ENCODE measurements at places on chromosomes 16 and 17. TPM values are rescaled to one million over a fixed set of nuclear protein-coding genes. Genes with fewer than 3 reads are reported as not detected.

GRCh38 chr16:56609463-56609921, 1.1 kb downstream of the MT2A start:
- H3K27ac ChIP-seq = peak overlapping the region; percentile 94
- peaks cover 34% of the 10 kb centered on the region for H3K4me1 ChIP-seq
- DNase-seq = peak; percentile 85
- peak overlapping the region; percentile 97 for H3K4me3 ChIP-seq
- no peaks in the 10 kb centered on the region for H3K27me3 ChIP-seq

- no peak for DNase-seq
- H3K27ac ChIP-seq = no peak overlapping the region
- H3K4me1 ChIP-seq = no peaks in the 10 kb centered on the region
- no peaks in the 10 kb centered on the region for H3K36me3 ChIP-seq
- no peaks in the 10 kb centered on the region for H3K27me3 ChIP-seq
- H3K4me3 ChIP-seq = no peak overlapping the region
Observed at GRCh38 chr17:15175356-15175755, 89.8 kb downstream of the PMP22 start.

JPH3 gene
- not detected for polyA plus RNA-seq

CTF1 gene
- polyA plus RNA-seq = not detected

HSD17B2 gene
- not detected for polyA plus RNA-seq

DNA sequence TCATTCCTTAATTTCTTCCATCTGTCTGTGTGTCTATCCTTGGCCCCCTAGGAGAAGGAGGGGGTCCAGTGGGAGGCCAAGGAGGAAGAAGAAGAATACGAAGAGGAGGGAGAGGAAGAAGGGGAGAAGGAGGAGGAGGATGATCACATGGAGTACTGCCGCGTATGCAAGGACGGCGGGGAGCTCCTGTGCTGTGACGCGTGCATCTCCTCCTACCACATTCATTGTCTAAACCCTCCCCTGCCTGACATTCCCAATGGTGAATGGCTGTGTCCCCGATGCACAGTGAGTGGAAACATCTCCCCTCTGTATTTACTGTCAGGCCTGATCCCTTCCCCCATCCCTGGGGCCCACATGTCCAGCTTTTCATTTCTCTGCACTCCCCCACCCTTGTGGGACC, 6.3 kb downstream of the CHD3 start:
- peak overlapping the region; percentile 2 for H3K27ac ChIP-seq
- H3K4me3 ChIP-seq = no peak overlapping the region
- H3K36me3 ChIP-seq = peaks cover 93% of the 10 kb centered on the region

CACNG3 gene
- polyA plus RNA-seq = not detected

TMEM235 gene
- polyA plus RNA-seq = not detected

DNA sequence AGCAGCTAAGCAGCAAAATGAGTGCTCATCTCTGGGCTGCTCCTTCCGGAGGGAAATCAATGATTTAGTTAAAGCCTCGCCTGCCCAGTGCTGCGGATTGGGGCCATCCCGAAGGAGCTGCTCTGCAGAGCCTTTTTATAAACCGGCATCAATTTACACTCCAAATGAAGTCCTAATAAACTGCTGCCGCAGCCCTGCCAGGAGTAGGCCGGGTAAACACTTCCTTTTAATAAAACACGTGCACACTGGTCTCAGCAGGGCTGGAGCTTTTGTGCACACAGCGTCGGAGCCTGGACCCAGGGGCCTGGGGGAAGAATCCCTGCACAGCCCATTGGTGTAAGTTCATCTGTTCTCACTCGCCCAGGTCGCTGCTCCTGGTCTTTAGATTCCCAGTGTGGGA, 79.6 kb upstream of the HS3ST2 start:
- H3K4me1 ChIP-seq = no peaks in the 10 kb centered on the region
- H3K4me3 ChIP-seq = no peak overlapping the region
- no peaks in the 10 kb centered on the region for H3K27me3 ChIP-seq
- no peak overlapping the region for H3K27ac ChIP-seq
- no peak for DNase-seq

DNA sequence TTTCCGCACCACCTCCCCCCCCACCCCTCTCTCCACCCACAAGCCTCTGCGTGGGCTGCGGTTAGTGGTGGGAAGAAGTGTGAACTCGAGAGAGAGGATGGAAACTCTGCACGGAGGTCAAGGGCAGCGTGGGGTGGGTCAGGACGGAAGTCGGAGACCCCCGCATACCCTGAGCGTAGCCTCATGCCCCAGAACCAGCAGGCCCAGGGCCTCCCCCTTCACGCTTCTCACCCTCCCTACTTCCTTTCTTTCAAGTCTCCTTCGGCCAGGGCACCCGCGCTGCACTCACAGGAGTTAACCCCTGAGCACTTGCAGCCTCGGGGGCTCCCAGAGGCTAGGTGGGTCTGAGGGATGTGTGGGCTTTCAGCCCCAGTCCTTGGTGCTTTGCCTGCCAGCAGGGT, 9.2 kb downstream of the TBKBP1 start:
- H3K4me3 ChIP-seq = peak overlapping the region; percentile 32
- H3K36me3 ChIP-seq = no peaks in the 10 kb centered on the region
- no peaks in the 10 kb centered on the region for H3K27me3 ChIP-seq
- no peak for DNase-seq
- no peak overlapping the region for H3K27ac ChIP-seq

DNA sequence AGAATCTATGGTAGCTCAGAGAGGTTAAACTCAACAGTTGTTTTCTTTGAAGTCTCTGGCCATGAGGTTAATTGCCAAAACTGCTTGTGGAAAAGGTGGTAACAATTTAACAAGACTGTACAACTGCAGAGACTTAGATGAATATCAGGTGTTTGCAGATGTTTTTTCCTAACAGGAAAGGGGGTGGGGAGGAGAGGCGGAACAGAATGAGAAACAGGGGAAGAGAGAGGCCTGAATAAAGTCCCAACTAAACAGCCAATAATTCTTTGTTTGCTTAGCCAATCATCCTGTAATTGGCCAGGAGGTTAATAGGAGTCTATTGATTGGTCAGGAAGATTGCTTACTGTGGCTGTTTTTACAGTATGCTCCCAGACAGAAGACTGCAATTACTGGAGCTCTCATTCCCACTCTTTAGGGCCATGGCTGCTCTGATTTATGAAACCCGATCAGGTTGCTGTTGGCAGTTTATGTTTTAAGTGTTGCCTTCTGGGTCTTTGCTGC, 249.7 kb upstream of the TBX2 start:
- H3K27me3 ChIP-seq = no peaks in the 10 kb centered on the region
- no peak overlapping the region for H3K27ac ChIP-seq
- H3K36me3 ChIP-seq = no peaks in the 10 kb centered on the region
- H3K4me1 ChIP-seq = peaks cover 8% of the 10 kb centered on the region

TPSG1 gene
- polyA plus RNA-seq = not detected

NME3 gene
- polyA plus RNA-seq = 71.9 TPM

- H3K4me1 ChIP-seq = peaks cover 6% of the 10 kb centered on the region
- no peak overlapping the region for H3K4me3 ChIP-seq
- no peaks in the 10 kb centered on the region for H3K36me3 ChIP-seq
- H3K27ac ChIP-seq = no peak overlapping the region
- no peaks in the 10 kb centered on the region for H3K27me3 ChIP-seq
- DNase-seq = no peak
Observed at GRCh38 chr16:71479420-71479819, 9.7 kb downstream of the ZNF19 start.

- H3K4me1 ChIP-seq = peaks cover 5% of the 10 kb centered on the region
- no peak for DNase-seq
- H3K4me3 ChIP-seq = peak overlapping the region; percentile 53
- no peaks in the 10 kb centered on the region for H3K36me3 ChIP-seq
- H3K27ac ChIP-seq = peak overlapping the region; percentile 45
Observed at GRCh38 chr16:66695935-66696668, 441 bp downstream of the CMTM4 start.

KRT9 gene
- not detected for polyA plus RNA-seq

DNA sequence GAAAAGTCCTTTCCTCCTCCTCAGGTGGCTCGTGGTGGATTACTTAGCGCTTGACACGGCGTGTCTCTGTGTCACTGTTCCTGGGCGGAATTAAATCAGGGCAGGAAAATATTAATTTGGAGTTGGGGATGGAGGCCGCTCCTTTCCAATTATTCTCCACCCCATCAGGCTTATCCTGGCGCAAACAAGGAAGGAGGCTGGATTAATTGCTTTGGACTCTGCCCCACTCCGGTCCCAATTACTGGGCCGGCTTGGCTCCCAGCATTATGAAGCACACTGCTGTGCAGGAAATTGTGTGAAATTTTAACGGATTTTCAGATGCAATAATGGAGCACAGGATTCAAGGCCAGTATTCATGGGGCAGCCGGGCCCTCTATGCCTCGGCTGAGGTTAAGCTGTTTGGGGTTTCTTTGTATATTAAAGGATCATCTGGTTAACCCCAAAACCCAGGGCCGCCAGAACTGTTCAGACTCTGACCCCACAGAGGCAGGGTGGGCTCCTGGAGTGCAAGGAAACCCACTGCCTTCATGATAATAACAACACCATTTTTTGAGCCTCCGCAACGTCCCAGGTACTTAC, 87.8 kb downstream of the MRM1 start:
- no peak overlapping the region for H3K27ac ChIP-seq
- H3K4me3 ChIP-seq = no peak overlapping the region
- no peak for DNase-seq
- H3K4me1 ChIP-seq = no peaks in the 10 kb centered on the region
- H3K27me3 ChIP-seq = no peaks in the 10 kb centered on the region
- H3K36me3 ChIP-seq = no peaks in the 10 kb centered on the region

- no peaks in the 10 kb centered on the region for H3K4me1 ChIP-seq
- H3K27ac ChIP-seq = no peak overlapping the region
Observed at GRCh38 chr16:51713502-51713901, 562.4 kb upstream of the SALL1 start.

KRT35 gene
- polyA plus RNA-seq = not detected

GRCh38 chr17:74287031-74287602, 13.1 kb downstream of the DNAI2 start:
- no peaks in the 10 kb centered on the region for H3K27me3 ChIP-seq
- no peak overlapping the region for H3K27ac ChIP-seq
- no peak for DNase-seq
- no peak overlapping the region for H3K4me3 ChIP-seq
- H3K36me3 ChIP-seq = no peaks in the 10 kb centered on the region

- no peaks in the 10 kb centered on the region for H3K4me1 ChIP-seq
- H3K4me3 ChIP-seq = peak overlapping the region; percentile 89
- DNase-seq = peak; percentile 74
Observed at GRCh38 chr16:31487720-31488467, 5.0 kb downstream of the SLC5A2 start.

- no peaks in the 10 kb centered on the region for H3K27me3 ChIP-seq
- peaks cover 7% of the 10 kb centered on the region for H3K4me1 ChIP-seq
- H3K36me3 ChIP-seq = no peaks in the 10 kb centered on the region
Observed at GRCh38 chr16:90004577-90004976, 14.7 kb downstream of the DBNDD1 start.

DNA sequence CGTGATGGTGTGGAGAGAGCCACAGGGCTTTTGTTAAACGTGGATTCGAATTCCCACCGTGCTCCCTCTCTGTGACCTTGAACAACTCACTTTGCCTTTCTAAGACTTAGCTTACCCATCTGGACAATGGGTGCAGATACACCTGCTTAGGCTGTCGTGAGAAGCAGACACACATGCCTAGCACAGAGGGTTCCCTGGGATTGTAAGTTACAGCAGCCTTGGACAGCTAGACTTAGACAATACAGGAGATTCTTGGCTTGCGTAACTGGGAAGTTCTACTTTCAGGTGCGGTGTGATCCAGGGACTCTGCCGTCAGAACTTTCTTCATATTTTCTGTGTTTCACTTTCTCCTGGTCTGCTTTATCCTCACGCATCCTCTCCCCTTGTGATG, 127.0 kb downstream of the ABCC1 start:
- no peak overlapping the region for H3K4me3 ChIP-seq
- H3K4me1 ChIP-seq = no peaks in the 10 kb centered on the region
- peaks cover 4% of the 10 kb centered on the region for H3K36me3 ChIP-seq
- DNase-seq = no peak

DNA sequence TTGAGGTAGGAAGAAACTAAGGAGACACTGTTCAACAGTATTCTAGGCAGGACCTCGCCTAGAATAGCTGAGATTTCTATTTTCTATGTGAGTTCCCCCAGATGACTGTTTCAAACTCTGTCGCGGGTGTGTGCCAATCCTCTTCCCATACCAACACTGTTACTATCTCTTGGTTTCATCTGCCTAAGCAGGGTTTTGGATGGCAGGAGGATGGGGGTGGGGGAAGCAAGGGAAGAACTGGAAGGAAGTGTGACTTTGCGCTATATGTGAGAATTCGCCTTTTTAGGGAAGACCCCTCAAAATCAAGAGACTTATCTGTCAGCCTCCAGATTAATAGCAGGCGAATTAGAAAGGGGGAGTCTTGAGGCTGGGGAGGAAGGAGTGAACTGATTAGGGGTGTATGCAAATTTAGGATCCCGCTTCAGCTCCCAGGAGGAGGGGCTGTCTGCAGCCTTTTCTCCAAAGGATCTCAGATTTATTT, 521 bp upstream of the G6PC3 start:
- H3K4me1 ChIP-seq = peaks cover 24% of the 10 kb centered on the region
- peak overlapping the region; percentile 75 for H3K4me3 ChIP-seq
- H3K27ac ChIP-seq = peak overlapping the region; percentile 83
- H3K27me3 ChIP-seq = no peaks in the 10 kb centered on the region
- H3K36me3 ChIP-seq = peaks cover 6% of the 10 kb centered on the region
- DNase-seq = no peak

DNA sequence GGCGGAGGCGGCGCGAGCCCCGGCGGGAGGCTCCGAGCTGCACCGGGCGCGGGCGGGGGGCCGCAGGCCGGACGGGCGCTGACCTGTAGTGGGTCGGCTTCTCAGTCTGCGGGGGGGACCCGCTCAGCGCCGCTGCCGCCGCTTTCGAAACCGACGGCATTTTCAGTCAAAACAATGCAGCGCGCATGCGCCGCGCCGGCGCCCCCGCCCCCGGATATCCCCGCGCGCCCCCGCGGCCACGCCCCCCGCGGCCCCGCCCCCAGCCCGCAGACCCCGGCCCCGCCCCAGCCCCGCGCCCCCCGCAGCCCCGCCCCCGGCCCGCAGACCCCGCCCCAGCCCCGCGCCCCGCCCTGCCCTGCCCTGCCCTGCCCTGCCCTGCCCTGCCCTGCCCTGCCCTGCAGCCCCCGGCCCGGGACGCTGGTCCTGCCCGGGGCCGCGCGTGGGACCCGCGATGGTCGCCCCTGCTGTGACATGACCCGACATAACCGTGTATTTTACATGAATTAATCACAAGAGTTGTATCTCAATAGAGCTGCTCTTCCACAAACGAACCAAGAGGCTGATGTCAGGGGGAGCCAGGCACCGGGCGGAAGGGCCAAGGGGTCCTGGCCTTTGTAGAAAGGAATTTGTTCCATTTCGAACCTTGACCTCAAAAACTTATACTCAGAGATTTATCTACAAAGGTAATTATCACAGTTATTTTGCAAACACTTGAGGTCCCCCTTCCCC, at the start of gene UNKL:
UNKL (minus strand) TSS at position 173 of the 729 bp plus-strand sequence; CDS start at position 160, 13 bp downstream.
- H3K27me3 ChIP-seq = no peaks in the 10 kb centered on the region
- peaks cover 28% of the 10 kb centered on the region for H3K36me3 ChIP-seq
- H3K4me1 ChIP-seq = peaks cover 8% of the 10 kb centered on the region
- DNase-seq = peak; percentile 81
- peak within 1 kb of the TSS; percentile 79 for H3K4me3 ChIP-seq
- peak within 1 kb of the TSS; percentile 89 for H3K27ac ChIP-seq

ZFP1 gene
- polyA plus RNA-seq = 22.5 TPM

NXPH3 gene
- not detected for polyA plus RNA-seq
